ENCODE measurements at places on chromosomes 7 and 10. TPM values are rescaled to one million over a fixed set of nuclear protein-coding genes. Genes with fewer than 3 reads are reported as not detected.

GRCh38 chr7:42180806-42181205, 56.2 kb downstream of the GLI3 start:
- DNase-seq = no peak

DNA sequence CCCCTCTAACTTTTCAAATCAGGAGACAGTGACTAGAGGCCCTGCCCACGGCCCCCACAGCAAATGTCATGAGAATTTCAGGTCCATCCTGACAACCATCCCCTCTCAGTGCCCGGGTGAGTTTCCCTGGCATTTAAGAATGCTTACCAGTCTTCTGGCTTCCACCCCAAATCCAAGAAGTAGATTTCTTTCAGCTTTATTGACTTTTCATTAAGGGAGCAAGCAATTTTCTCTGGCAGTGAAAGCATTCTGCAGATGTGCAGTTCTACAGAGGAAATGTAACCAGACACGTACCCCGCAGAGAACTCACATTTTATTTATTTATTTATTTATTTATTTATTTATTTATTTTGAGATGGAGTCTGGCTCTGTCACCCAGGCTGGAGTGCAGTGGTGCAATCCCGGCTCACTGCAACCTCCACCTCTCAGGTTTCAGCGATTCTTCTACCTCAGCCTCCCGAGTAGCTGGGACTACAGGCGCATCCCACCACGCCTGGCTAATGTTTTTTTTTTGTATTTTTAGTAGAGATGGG, 120.9 kb upstream of the KCTD7 start:
- no peak for DNase-seq

DNA sequence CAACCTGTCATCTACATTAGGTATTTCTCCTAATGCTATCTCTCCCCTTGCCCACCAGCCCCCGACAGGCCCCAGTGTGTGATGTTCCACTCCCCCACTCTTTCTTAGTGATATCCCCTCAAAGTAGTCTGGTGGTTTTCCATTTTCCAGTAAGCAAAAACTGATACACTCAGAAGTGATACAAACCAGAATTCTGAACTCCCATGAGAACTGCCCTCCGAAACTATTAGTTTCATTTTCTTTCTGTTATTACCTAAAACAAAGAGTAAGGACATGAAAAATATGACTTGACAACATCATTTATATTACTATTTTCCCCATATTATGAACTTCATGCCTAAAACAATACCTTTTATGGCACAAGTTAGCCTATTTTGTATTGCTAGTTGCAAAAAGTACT, 175.0 kb downstream of the OTUD1 start:
- DNase-seq = no peak

The EN2 gene
- total RNA-seq = not detected

The ALDH18A1 gene
- total RNA-seq = 88.9 TPM
